Thoracic aorta (tissue), 2 donors: ENCODE measurements at places on chromosomes 7 and 10. TPM values are rescaled to one million over a fixed set of nuclear protein-coding genes. Genes with fewer than 3 reads are reported as not detected.
A peak's percentile ranks its signal among the peaks of the same experiment; 100 is the strongest.

Gene ITIH5
- total RNA-seq = 15.9 TPM

Gene C10orf67
- total RNA-seq = not detected

Gene WIPF3
- total RNA-seq = 3.7 TPM

Gene LLCFC1
- not detected for total RNA-seq

Gene TMEM196
- total RNA-seq = not detected

Gene KLF14
- total RNA-seq = not detected

Gene BHLHA15
- not detected for total RNA-seq

Gene BMPER
- total RNA-seq = 2.3 TPM

Gene CYP3A5
- 5.4 TPM for total RNA-seq

Gene CYP2C19
- total RNA-seq = not detected

DNA sequence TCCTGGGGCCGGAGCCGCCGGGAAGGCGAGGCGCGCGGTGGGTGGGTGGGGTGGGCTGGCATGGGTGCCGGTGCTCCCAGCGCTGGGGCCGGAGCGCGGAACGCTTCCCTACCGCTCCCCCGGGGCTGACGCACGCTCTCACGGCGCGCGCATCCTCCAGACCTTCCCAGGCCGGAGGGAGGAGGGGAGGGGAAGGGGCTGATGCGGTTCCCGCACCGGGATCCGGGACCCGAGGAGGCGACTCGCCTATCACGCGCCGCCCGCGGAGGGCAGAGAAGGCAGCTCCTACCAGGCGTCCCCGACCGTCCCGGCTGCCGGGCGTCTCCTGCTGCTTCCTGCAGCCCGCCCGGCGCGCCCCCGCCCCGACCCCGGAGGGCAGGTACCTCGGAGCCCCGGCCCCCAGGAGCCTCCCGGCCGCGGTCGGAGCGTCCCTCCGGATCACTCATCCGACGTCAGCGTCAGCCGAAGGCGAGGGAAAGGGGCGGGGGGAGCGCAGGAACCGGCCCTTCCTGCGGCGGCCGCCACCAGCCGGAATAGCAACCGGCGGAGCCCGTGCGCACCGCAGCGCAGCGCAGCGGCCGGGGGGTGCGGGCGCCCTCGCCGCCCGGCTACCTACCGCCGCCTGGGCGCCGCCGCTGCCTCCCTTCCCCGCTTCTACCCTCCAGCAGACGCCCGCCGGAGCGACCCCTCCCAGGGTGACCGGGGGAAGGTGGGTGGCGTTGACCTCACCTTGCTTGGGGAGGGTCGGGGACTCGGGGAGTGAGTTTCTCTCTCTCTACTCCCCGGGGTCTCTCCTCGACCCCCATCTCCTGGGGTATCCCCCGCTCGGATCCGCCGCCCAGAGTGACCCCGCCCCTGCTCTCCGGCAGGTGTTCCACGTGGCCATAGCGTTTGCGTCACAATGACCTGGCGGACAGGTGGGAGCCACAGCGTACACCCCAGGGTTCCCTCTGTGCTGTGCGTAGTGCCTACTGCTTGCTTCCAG is at the start of gene ICA1:
ICA1 (minus strand) TSS at position 457 of the 985 bp plus-strand sequence. CDS start 26,241 bp downstream, outside the sequence.
- no peak for DNase-seq
- no peaks in the 10 kb centered on the region for H3K27me3 ChIP-seq
- H3K4me3 ChIP-seq = peak within 1 kb of the TSS; percentile 68
- H3K4me1 ChIP-seq = no peaks in the 10 kb centered on the region

DNA sequence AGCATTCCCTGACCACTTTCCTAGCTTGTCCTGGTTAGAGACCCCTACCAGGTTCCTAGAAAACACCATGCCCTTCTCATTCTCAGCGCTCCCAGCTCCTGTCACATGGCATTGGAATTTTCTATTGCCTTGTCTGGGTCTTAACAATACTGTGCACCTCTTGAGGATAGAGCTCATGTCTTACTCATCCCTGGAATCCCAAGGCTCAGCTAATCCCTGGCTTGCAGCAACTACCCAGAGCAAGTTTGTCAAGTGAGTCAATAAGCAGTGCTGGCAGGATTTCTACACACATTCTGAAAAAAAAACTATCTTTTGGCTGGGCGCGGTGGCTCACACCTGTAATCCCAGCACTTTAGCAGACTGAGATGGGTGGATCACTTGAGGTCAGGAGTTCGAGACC is 11.7 kb upstream of the PRDX3 start:
- DNase-seq = no peak
- no peaks in the 10 kb centered on the region for H3K27me3 ChIP-seq
- no peaks in the 10 kb centered on the region for H3K36me3 ChIP-seq
- H3K4me3 ChIP-seq = no peak overlapping the region
- H3K27ac ChIP-seq = no peak overlapping the region
- no peaks in the 10 kb centered on the region for H3K4me1 ChIP-seq

GRCh38 chr7:115124409-115124939 is 202.6 kb downstream of the MDFIC start:
- H3K4me3 ChIP-seq = no peak overlapping the region
- H3K4me1 ChIP-seq = no peaks in the 10 kb centered on the region
- H3K27ac ChIP-seq = no peak overlapping the region
- no peaks in the 10 kb centered on the region for H3K36me3 ChIP-seq
- DNase-seq = no peak
- no peaks in the 10 kb centered on the region for H3K27me3 ChIP-seq

DNA sequence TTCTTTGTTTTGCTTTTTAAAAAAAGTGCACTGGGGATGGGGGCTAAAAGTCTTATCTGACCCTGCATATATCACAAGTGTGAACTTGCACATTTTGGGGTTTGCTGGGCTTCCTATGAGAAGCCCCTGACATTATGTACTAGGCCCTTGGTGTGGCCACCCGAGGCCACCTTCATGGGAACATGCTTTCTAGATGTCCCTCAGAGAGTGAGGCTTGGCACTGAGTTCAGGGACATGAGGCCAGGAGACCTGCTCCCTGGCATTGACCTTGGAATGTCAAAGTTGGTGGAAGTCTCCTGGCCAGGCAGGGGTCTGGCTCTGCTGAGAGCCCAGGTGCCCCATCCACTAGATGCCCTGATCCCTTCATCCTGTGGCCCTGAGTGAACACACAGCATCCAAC is 536.2 kb downstream of the TCERG1L start:
- H3K36me3 ChIP-seq = no peaks in the 10 kb centered on the region
- H3K27ac ChIP-seq = no peak overlapping the region
- H3K4me3 ChIP-seq = no peak overlapping the region
- no peaks in the 10 kb centered on the region for H3K4me1 ChIP-seq
- H3K27me3 ChIP-seq = no peaks in the 10 kb centered on the region

- H3K4me1 ChIP-seq = peaks cover 5% of the 10 kb centered on the region
- no peak for DNase-seq
- no peaks in the 10 kb centered on the region for H3K36me3 ChIP-seq
- no peak overlapping the region for H3K27ac ChIP-seq
Observed at GRCh38 chr7:65251851-65252620, 121.6 kb upstream of the ZNF92 start.

DNA sequence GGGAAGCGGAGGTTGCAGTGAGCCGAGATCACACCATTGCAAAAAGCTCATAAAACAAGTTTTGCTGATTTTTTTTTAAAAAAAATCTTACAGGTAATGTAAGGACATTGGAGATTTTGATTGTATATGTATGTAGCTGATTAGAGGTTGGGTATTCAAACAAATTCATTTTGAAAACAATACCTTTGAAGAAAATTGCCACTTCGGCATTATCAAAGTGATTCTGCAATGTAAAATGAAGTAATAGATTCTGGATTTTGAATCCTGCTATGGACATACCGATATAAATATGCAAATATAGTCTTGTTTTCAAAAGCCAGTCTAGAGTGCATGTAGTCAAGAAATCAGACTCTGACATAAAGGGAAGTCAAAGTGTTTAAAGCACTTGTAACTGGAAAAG is 12.4 kb upstream of the IGF2BP3 start:
- peaks cover 4% of the 10 kb centered on the region for H3K27me3 ChIP-seq
- no peaks in the 10 kb centered on the region for H3K4me1 ChIP-seq
- no peaks in the 10 kb centered on the region for H3K36me3 ChIP-seq
- H3K4me3 ChIP-seq = no peak overlapping the region
- H3K27ac ChIP-seq = no peak overlapping the region
- no peak for DNase-seq

DNA sequence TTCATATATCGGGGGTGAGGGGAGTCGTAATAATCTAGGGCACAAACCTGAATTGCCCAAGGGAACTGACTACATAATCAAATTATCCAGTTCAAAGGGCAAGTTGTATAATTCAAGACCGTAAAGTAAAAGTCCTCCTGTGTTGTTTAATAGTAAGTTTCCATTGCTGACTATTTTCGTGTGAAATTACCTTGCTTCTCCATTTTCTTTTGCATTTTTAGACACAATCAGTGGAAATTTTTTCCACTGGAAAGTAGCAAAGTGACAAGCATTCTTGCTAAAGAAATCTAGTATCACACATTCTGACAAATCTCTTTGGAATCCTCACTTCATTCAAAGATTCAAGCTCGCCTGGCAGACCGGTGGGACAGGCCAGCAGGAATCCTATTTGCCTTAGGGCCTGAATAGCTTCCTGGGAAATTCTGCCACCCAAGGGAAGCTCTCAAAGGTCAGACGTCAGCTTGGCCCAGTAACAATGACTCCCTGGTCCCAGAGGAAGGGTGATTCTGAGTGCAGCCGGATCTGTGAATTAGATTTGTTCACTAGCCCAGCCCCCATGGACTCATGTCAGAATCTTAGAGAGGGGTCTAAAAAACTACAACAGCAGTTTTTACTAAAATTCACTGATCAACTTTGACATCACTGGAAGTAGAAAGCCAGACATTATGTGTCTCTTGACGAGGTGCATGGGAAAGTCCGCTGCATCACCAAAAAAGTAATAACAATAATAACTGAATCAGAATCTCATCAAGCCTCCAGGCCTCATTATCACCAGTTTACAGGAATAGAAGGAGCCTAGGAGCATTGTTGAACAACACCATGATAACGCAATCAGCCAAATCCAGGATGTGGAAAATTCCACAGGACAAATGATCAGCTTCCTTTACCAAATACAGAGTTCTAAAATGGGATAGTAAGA is 161.0 kb downstream of the SKIDA1 start:
- DNase-seq = no peak
- no peak overlapping the region for H3K4me3 ChIP-seq
- no peaks in the 10 kb centered on the region for H3K36me3 ChIP-seq
- peaks cover 5% of the 10 kb centered on the region for H3K4me1 ChIP-seq

GRCh38 chr7:50939021-50939420 is 156.3 kb upstream of the GRB10 start:
- H3K4me3 ChIP-seq = no peak overlapping the region
- H3K4me1 ChIP-seq = no peaks in the 10 kb centered on the region
- no peaks in the 10 kb centered on the region for H3K36me3 ChIP-seq
- no peaks in the 10 kb centered on the region for H3K27me3 ChIP-seq
- DNase-seq = no peak
- no peak overlapping the region for H3K27ac ChIP-seq

- H3K27ac ChIP-seq = no peak overlapping the region
- H3K27me3 ChIP-seq = no peaks in the 10 kb centered on the region
- no peaks in the 10 kb centered on the region for H3K4me1 ChIP-seq
- no peak for DNase-seq
- H3K36me3 ChIP-seq = no peaks in the 10 kb centered on the region
Observed at GRCh38 chr7:42763137-42763551, 148.7 kb downstream of the C7orf25 start.

DNA sequence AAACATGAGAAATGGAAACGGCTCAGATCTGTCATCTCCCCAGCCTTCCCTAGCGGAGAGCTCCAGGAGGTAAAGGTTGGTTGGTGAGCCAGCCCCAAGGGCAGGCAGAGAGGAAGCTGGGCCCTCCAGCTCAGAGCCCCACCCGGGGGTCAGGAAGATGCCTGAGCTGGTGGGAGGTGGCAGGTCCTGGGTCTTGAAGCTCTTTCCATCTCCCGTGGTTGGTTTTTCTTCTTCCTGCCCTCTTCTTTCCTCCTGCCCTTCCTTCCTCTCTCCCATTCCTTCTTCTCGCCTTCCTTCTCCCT is 384.2 kb upstream of the FOXK1 start:
- H3K36me3 ChIP-seq = no peaks in the 10 kb centered on the region
- no peak overlapping the region for H3K27ac ChIP-seq
- H3K4me3 ChIP-seq = no peak overlapping the region

- DNase-seq = no peak
- no peaks in the 10 kb centered on the region for H3K36me3 ChIP-seq
- no peak overlapping the region for H3K27ac ChIP-seq
- H3K4me1 ChIP-seq = peaks cover 3% of the 10 kb centered on the region
- H3K27me3 ChIP-seq = no peaks in the 10 kb centered on the region
Observed at GRCh38 chr10:110843031-110843430, 28.7 kb upstream of the PDCD4 start.

- peak overlapping the region; percentile 68 for H3K4me3 ChIP-seq
- H3K36me3 ChIP-seq = no peaks in the 10 kb centered on the region
- no peak for DNase-seq
- peaks cover 12% of the 10 kb centered on the region for H3K4me1 ChIP-seq
- H3K27ac ChIP-seq = no peak overlapping the region
Observed at GRCh38 chr10:77711683-77712049, 74.1 kb upstream of the KCNMA1 start.

- H3K4me3 ChIP-seq = peak overlapping the region; percentile 53
- H3K4me1 ChIP-seq = peaks cover 9% of the 10 kb centered on the region
- no peaks in the 10 kb centered on the region for H3K27me3 ChIP-seq
- peak overlapping the region; percentile 48 for H3K27ac ChIP-seq
Observed at GRCh38 chr7:28473571-28474281, 61.4 kb downstream of the CREB5 start.

GRCh38 chr10:89785095-89785494 is 83.7 kb downstream of the KIF20B start:
- no peak overlapping the region for H3K27ac ChIP-seq
- H3K4me1 ChIP-seq = peaks cover 11% of the 10 kb centered on the region
- H3K27me3 ChIP-seq = no peaks in the 10 kb centered on the region
- no peak for DNase-seq
- H3K36me3 ChIP-seq = no peaks in the 10 kb centered on the region
